ENCODE measurements at places on chromosomes 7 and 10.

DNA sequence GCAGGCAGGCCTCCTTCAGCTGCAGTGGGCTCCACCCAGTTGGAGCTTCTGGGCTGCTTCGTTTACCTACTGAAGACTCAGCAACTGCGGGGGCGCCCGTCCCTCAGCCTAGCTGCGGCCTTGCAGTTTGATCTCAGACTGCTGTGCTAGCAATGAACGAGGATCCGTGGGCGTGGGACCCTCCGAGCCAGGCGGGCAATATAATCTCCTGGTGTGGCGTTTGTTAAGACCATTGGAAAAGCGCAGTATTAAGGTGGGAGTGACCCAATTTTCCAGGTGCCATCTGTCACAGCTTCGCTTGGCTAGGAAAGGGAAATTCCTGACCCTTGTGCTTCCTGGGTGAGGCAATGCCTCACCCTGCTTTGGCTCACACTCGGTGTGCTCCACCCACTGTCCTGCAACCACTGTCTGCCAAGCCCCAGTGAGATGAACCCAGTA is 159.2 kb upstream of the FOXP2 start:
- no peak for DNase-seq

DNA sequence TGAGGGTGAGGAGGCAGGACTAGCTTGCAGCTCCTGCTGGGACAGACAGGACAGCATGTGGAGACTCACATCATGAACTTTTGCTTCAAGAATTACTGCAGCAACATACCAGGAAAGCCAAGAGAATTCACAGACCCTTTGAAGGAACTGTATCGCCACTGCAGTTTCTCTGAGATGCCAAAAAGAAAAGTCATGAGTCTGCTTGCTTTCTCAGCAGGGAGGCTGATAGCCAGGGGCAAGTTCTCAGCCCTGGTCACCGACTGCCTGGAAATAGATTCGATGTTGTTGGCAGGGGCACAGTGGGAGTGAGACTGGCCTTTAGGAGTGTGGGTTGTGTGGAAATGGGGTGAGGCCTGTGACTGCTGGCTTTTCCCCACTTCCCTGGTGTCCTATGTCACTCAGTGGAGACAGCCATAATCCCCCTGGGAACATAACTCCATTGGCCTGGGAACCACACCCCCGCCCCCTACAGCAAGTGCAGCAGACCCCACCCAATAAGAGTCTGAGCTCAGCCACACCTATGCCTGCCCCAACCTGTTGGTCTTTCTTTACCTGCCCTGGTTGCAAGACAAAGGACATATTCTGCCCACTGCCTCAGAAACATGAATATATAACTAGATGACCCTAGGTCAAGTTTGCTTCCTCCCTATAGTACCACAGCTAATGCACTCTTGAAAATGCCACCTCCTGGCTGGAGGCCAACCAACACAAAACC is 1.6 kb upstream of the SAMD9 start:
- DNase-seq = no peak

DNA sequence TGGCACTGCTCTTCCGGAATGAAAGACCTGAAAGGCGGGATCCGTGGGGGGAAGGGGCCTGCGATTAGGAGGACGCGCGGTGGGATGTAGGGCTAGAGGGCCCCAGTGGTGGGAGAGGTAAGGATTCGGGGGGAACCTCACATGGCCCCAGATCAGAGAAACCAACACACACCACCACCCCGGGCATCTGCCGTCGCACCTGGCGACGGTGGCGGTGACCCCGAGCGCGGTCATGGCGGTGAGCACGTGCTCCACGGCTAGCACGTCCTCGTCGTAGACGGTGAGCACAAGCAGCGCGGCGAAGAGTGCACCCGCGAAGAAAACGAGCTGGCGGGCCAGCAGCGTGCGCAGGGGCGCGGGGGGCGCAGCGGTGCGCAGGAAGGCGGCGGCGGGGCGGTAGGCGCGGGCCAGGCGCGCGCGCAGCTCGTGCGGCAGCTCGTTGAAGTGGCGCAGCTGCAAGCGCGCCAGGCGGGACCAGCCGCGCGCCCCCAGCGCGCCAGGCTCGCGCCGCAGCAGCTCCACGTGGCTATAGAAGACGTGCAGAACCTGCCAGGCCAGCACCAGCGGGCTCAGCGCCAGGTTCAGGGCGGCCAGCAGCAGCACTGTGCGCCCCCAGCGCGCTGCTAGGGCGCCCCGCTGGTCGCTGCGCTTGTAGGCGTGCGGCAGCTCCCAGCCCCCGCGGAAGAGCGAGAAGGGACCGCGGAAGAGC is 5.7 kb downstream of the ATG9B start:
- no peak for DNase-seq

DNA sequence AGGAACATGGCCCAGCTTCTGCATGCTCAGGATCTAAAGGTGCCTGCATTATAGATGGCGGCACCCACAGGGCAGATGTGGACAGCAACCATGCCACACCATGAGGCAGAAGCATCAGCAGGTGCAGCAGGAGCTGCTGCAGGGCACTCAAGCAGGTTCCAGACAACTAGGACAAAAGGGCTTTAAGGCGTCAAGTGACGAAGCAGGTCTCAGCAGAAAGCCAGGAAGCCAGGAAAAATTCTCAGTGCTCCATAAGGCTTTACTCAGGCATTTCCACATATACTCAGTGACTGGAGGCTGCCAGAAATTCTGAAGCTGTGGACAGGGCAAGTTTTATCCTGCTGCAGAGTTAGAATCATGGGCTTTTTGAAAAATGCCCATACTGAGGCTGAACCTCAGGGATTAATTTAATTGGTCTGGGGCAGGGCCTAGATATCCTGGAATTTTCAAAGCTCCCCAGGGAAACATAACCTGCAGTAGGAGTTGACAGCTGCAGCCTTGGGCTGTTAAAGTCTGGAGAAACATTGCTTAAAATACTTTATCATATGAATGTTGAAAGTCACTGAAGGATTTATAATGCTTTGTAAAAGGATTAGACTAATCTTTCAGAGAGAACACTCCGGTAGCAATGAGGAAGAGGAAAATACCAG is 68.1 kb upstream of the RNF148 start:
- DNase-seq = no peak

DNA sequence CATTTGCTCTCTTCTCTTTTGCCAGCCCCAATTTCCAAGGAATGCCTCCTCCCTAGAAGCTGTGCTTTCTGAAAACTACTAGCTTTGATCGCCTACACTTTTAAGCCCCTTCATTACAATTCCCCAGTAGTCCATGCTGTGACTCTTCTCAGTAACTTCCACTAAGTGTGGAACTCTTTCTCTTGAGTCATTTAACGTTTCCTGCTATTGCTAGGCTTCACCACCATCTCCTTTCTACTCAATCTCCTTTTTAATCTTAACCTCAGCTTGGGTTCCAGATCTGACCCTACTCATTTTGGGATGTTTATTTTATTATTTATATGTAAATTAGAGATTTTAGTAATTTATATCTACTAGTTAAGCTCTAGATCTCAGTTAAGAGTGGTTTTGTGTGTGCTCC is 14.4 kb upstream of the SEMA3D start:
- DNase-seq = no peak

- no peak for DNase-seq
These were observed 281.5 kb upstream of the LYZL1 start for GRCh38 chr10:29007370-29007747.

- DNase-seq = no peak
These were observed 3.9 kb downstream of the MTERF1 start for GRCh38 chr7:91876391-91877133.

- DNase-seq = no peak
These were observed 382.0 kb upstream of the STEAP1 start for GRCh38 chr7:89772276-89772675.

DNA sequence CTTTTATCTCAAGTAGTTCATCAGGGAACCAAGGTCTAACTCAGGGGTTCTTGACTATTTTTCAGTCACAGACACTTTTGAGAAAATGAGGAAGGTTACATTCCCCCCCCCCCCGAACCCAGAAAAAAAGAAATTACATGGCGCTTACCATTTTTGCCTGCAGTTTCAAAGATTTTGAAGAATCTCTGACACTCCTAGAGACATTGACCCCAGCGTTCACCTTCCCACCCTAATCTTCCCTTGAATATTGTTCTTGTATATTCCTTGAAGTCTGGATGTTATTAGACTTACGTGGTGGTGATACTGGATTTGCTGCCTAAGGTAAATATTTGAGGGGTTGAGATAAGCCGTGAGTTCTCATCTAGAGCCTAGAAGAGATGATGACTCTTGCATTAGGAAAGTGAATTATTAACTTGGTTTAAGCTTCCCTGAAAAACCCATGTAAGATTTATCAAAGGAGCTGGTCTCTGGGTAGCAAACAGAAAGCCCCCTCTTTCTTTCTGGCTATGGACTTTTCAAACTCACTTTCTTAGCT is 245.7 kb upstream of the FOXK1 start:
- DNase-seq = no peak

GRCh38 chr7:71131256-71132126 is 453 bp upstream of the GALNT17 start:
- DNase-seq = no peak

DNA sequence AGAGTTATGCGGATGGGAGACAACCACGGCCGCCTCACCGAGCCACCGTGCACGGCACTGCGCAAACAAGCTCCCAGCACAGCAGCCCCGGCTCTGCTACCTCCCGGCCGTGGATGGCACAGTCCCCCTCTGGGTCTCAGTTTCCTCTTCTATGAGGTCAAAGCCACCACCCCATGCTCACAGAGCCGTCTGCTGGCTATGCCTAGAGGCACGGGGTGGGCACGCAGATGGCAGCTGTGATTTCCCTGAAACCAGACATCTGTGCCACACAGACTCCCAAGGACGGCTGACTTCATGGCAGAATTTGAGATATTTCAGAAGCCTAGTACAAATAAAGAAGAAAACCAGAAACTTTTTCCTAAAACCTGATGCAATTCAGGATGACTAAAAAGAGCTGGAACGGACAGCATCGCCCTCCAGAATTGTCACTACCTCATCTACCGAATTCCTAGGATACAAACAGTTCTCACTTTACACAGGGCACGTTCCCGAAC is 73.2 kb downstream of the AMZ1 start:
- DNase-seq = no peak

DNA sequence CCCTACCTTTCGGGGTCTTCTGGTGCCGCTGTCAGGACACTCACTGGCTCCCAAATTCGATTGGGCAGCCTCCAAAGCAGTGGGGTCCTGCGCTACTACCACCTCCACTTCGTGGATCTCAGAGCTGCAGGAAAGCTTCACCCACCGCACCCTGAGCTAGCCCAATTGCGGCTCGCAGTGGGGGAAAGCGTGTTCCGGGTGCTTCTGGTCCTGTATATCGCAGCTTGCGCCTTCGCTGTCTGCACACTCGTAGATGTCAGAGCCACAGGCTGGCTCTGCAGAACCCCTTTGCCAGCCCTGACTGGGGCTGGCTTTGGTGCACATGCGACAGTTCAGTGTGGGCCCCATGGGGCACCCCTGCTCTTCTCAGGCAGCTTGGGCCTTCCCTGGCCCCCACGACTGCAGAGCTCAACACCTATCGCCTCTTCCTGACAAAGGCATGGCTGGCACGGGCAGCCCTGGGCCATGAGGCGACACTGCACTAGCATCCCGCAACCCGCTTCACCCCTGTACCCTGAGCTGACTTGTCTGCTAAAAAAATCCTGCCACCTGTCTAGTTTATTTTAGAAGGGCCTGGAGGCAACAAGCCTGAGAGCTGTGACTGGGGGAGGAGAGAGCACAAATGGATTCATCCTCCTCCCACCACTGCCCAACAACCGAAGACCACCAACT is 78.7 kb upstream of the ABI1 start:
- DNase-seq = no peak

DNA sequence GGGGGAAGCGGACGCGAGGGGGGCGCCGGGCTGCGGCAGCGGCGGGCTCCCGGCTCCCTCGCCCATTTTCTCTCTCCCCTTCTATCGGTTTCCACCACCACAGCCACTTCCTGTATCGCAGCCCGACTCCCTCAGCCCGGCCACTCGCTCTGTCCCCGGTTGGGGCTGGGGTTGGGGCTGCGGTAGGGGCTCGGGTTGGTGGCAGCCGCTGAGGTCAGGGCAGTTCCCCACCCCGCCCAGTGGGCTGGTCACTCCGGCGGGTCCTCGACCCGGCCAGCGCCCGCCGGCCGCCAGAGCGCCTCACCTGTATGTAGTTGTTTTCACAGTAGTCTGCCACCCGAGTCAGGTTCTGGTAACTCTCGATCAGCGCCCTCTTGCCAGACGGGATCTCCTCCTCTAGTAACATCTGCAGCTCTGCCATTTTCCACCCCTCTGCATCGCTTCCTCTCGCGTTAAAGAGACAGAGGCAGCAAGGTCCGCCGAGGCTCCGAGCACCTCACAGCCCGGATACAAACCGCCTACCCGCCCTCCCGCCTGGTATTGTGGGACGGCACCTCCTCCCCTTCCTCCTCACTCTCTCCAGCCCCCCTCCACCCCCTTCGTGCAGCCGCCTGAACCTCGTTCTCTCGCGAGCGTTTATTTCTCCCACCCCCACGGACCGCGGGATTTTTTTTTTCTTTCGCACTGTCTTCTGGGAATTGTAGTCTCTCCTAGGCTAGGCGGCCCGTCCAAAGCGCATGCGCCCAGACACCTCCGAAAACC is at the start of gene ABI1:
Gene ABI1, minus strand, starts transcription at position 516 of the 762 bp plus-strand sequence. Its CDS starts 95 bp downstream, at position 421.
- peak; percentile 96 for DNase-seq
